ENCODE measurements at places on chromosomes 7 and 10. TPM values are rescaled to one million over a fixed set of nuclear protein-coding genes. Genes with fewer than 3 reads are reported as not detected.

GRCh38 chr7:130301501-130302020 is 8.6 kb downstream of the CPA4 start:
- H3K27me3 ChIP-seq, result no peaks in the 10 kb centered on the region
- H3K27ac ChIP-seq, result no peak overlapping the region
- DNase-seq, result no peak
- no peaks in the 10 kb centered on the region for H3K4me1 ChIP-seq

- no peak overlapping the region for H3K27ac ChIP-seq
- H3K4me3 ChIP-seq, result no peak overlapping the region
- peaks cover 12% of the 10 kb centered on the region for H3K4me1 ChIP-seq
- H3K36me3 ChIP-seq, result no peaks in the 10 kb centered on the region
- peak; percentile 95 for DNase-seq
- no peaks in the 10 kb centered on the region for H3K27me3 ChIP-seq
These were observed 208.8 kb downstream of the HIBADH start for GRCh38 chr7:27453702-27454405.

GRCh38 chr7:14207138-14207537 is 217.7 kb upstream of the ETV1 start:
- no peaks in the 10 kb centered on the region for H3K27me3 ChIP-seq
- H3K27ac ChIP-seq, result no peak overlapping the region
- no peaks in the 10 kb centered on the region for H3K4me1 ChIP-seq
- DNase-seq, result no peak
- H3K4me3 ChIP-seq, result no peak overlapping the region

GRCh38 chr10:1255118-1255517 is 198.9 kb downstream of the WDR37 start:
- H3K4me3 ChIP-seq, result no peak overlapping the region
- peak; percentile 47 for DNase-seq
- H3K36me3 ChIP-seq, result no peaks in the 10 kb centered on the region
- no peaks in the 10 kb centered on the region for H3K4me1 ChIP-seq
- H3K27ac ChIP-seq, result no peak overlapping the region
- no peaks in the 10 kb centered on the region for H3K27me3 ChIP-seq

DNA sequence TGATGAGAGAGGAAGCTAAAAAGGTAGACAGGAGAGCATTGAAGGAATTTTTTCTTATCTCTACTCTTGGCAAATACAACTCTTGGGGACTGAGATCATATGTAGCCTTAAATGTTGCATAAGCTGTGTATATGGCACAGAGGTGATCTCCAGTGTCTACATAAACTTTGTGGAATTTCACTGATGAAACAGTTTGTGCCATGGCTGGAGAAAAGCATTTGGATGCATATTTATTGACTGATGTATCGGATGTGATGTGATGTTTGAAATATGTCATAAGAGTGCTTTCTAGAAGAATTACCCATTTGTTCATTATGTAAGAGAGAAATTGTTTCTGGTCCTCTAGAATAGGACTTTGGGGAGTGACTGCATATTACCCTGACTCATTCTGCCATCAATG is 244.9 kb upstream of the LRRTM3 start:
- no peak overlapping the region for H3K4me3 ChIP-seq
- H3K27me3 ChIP-seq, result no peaks in the 10 kb centered on the region
- H3K27ac ChIP-seq, result no peak overlapping the region
- no peaks in the 10 kb centered on the region for H3K4me1 ChIP-seq
- H3K36me3 ChIP-seq, result no peaks in the 10 kb centered on the region
- DNase-seq, result peak; percentile 1

DNA sequence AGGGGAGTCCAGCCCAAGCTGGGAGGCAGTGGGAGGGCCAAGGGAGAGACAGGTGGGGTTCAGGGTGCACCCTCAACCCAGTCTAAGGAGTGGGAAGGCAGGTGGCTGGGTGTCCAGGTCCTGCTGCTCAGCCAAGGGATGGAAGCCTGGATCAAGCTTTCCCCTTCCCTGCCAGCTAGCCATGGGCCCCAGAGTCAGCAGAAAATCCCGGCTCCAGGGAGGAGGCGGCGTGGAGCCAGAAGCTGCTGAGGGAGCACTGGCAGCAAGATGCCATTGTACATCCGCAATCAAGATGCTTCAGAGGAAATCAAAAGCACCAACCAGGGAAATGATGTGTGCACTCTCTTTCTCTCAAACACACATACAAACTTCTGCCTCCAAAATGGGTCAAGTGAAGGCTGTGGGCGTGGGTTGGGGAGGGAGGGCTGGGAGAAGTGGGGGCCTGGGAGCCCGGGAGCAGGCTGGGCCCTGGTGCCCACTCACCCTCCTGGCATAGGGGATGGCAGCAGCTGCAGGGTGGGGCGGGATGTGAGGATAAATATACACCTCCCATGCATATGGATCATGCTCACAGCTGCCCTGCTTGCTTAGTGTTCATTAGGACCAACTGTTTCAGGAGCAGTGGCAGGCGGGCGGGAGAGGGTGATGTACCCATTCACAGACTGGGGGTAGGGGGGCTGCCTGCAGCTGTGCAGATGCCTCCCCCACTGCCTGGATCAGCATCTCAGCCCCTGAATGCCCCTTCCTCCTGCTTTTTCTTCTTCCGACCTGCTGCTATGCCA is 24.2 kb downstream of the TRIM8 start:
- no peaks in the 10 kb centered on the region for H3K36me3 ChIP-seq
- DNase-seq, result peak; percentile 58
- peaks cover 4% of the 10 kb centered on the region for H3K4me1 ChIP-seq

- DNase-seq, result peak; percentile 42
- no peaks in the 10 kb centered on the region for H3K27me3 ChIP-seq
- peaks cover 5% of the 10 kb centered on the region for H3K4me1 ChIP-seq
- no peak overlapping the region for H3K27ac ChIP-seq
- no peak overlapping the region for H3K4me3 ChIP-seq
- peaks cover 29% of the 10 kb centered on the region for H3K36me3 ChIP-seq
These were observed 1.8 kb upstream of the OPN1SW start for GRCh38 chr7:128777156-128778123.

- H3K27me3 ChIP-seq, result no peaks in the 10 kb centered on the region
- H3K4me3 ChIP-seq, result no peak overlapping the region
- H3K27ac ChIP-seq, result no peak overlapping the region
- DNase-seq, result no peak
- no peaks in the 10 kb centered on the region for H3K4me1 ChIP-seq
These were observed 626.5 kb upstream of the AUTS2 start for GRCh38 chr7:68971634-68972340.

GRCh38 chr7:81308643-81309322 is 389.9 kb upstream of the SEMA3C start:
- H3K27me3 ChIP-seq, result no peaks in the 10 kb centered on the region
- H3K36me3 ChIP-seq, result no peaks in the 10 kb centered on the region
- no peak for DNase-seq
- no peak overlapping the region for H3K27ac ChIP-seq

DNA sequence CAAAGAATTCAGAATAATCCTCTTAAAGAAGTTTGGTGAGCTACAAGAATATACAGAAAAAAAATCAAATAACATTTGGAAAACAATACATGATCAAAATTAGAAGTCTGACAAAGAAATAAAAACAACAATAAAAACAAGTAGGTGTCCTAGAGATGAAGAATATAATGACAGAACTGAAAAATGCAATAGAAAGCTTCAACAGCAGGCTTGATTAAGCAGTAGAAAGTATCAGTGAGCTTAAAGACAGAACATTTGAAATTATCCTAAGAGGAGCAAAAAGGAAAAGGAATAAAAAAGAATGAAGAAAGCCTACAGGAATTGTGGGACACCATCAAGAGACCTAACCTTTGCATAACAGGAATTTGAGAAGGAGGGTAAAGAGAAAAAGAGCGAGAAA is 238.8 kb downstream of the ZEB1 start:
- H3K36me3 ChIP-seq, result no peaks in the 10 kb centered on the region
- no peak overlapping the region for H3K4me3 ChIP-seq
- no peaks in the 10 kb centered on the region for H3K27me3 ChIP-seq
- DNase-seq, result no peak

- no peak overlapping the region for H3K4me3 ChIP-seq
- no peaks in the 10 kb centered on the region for H3K27me3 ChIP-seq
- no peaks in the 10 kb centered on the region for H3K36me3 ChIP-seq
- H3K4me1 ChIP-seq, result no peaks in the 10 kb centered on the region
- DNase-seq, result no peak
These were observed 41.7 kb downstream of the AKR1E2 start for GRCh38 chr10:4867520-4868356.

Gene FBXL13
- 2.2 TPM for total RNA-seq

Gene SPDYE2B
- total RNA-seq, result not detected

Gene MYPN
- 1.8 TPM for total RNA-seq

Gene C10orf88
- 6.5 TPM for total RNA-seq

Gene MMD2
- total RNA-seq, result not detected

Gene GRID1
- total RNA-seq, result not detected

Gene GJD4
- total RNA-seq, result under 0.01 TPM

Measured in osteoblast (primary cell).